Activated T-cell treated with anti-CD3 and anti-CD28 coated beads, Interleukin-2, amount 50 U/mL, for 48 hours (primary cell): ENCODE measurements at places on chromosomes 6 and 20.

DNA sequence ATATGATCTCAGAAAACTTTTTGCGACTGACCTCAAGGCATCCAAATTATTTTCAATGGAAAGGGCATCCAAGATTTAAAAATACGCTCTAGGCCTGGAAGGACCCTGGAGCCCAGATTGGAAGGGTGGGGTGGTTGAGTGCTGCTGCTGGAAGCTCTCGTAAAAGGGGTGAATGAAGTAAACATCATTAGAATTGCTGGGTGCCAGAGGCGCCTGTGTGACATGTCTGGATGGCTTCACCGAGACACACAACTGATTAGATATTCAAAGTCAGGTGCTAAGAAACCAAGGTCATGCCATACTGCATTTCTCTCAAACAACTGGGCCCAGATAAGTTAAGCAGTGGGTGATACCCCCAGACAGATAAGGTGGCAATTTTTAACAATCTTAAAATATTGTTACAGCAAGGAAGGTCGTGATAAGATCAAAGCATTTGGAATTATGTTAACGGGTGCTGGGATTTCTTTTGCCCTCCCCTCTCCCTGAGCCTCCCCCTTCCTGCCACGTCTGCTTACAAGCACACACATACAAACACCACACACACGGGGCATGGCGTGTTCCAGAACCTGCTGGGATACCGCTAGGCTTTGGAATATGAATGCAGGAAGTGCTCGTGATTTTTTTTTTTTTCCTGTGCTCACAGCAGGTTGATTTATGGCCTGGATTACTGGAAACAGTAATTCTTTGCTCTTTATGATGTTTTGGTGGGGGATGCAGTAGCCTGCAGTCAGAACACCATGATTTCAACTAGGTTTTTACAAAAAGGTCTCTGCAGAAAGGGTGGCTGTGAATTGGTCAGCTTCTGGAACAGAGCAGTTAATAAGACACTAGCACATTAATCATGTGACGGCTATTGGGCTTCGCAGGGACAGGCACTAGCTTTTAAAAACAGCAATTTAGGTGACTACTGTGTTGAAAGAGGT is 551.2 kb downstream of the QKI start:
- DNase-seq = no peak

DNA sequence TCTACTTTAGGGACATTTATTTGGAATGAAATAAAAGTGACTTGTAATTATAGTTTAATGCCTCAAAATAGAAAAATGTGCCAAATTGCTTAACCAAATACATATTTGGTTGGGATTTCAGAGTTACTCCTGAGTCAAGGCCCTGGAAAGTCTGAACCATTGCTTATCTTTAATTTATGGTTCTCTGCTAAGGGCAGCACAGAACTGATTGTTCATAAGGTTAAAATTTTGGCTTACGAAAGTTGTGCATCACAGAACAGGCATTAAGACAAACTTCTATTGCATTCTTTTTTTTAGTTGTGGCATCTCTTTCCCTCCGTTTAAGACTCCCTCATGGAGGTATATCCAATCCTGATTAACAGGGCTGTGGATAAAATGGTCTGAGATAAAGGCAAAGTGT is 92.2 kb upstream of the TENT5A start:
- DNase-seq = no peak

- no peak for DNase-seq
Observed at GRCh38 chr20:48816282-48817205, 11.3 kb downstream of the PREX1 start.

- DNase-seq = no peak
Observed at GRCh38 chr6:52975580-52975979, 19.5 kb downstream of the GSTA4 start.

DNA sequence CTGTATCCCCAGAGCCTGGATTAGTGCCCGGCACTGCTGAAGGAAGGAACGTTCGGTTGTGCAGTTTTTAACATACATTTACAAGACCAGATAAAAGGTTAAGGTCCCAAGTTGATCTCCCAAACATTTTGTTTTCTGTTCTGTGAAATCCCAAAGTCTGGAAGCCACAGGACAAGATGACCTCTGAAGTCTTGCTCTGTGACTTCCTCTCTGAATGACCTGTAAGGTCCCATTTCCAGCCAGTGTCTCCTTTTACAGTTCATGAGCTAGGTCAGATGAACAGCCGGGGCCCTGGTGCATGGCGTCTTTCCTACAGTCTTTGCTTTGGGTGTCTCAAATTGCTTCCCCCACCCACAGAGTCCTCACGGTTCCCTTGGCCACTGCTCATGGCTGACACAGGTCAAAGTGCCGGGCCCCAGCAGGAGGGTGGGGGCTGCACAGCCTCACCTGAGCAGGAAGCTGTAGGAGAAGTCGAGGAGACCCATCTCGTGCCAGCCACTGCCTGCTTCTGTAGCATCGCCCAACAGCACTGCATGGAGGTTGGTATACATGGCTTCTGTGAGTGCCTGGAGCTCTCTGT is 24.0 kb downstream of the PTGIS start:
- DNase-seq = no peak
